CD4-positive, alpha-beta memory T cell (primary cell): ENCODE measurements at places on chromosomes 2 and 18.

GRCh38 chr2:231100990-231101389, 23.9 kb downstream of the HTR2B start:
- DNase-seq = no peak

DNA sequence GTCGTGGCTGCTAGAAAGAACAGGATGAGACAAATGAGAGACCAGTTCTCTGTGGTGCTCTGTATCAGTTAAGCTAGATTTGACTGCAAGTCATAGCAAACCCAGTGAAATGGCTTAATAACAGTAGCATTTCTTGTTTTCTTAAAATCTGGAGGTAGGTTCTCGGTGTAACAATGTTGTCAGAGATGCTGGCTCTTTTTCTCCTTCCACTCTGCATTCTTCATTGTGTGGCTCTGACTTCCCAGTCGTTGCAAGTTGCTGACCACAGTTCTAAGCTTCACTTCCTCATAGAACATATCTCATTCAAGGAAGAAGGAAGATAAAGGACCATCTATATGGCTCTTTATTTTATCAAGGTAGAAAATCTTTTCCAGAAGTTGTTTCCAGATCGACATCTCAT, 7.9 kb upstream of the CKAP2L start:
- no peak for DNase-seq

GRCh38 chr2:393711-394696, 106.1 kb upstream of the ALKAL2 start:
- peak; percentile 75 for DNase-seq

- no peak for DNase-seq
These were observed 66.0 kb upstream of the CCDC85A start for GRCh38 chr2:56117764-56118163.

DNA sequence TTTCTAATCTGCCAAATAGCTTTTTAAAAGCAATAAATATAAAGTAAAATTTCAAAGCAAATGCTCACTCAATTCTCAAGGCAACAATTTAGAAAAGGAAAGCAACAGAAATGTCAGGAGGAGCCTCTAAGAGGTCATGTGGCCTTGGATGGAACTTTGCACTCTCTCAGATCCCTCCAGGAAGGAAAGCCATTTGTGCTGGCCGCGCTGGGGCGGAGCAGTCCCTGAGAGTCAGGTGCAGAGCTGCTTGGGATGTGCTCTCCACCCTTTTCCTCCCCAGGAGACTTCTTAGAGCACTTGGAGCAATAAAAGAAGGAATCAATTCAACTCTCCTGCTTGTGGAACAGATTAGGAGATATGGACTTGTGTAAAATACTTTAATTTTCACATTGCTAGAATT, 379.8 kb upstream of the LINC00305 start:
- no peak for DNase-seq

GRCh38 chr2:20333738-20334137, 16.9 kb downstream of the PUM2 start:
- no peak for DNase-seq

- DNase-seq = no peak
These were observed 79.9 kb downstream of the ANTXR1 start for GRCh38 chr2:69092857-69093256.

GRCh38 chr2:121309801-121310200, 24.8 kb upstream of the TFCP2L1 start:
- DNase-seq = no peak

DNA sequence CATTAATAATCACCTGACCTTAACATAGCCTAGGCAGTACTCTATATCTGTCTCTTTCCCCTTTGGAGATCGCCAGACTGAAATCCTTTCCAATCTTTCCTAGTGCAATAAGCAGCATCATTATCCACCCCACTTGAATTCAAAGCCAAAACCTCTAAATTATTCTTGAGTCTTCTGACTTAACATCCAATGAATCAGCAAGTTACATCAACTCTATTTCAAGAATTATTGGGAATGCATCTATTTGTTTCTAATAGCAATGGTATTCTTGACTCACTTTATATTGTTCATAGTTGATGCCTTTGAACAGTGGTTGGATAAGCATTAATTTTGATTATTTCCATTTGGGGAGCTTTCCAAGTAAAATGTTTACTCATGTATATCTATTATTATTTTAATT, 144.8 kb downstream of the ZNF804A start:
- DNase-seq = no peak

- DNase-seq = no peak
These were observed 60.1 kb downstream of the KCNF1 start for GRCh38 chr2:10971888-10972260.

- no peak for DNase-seq
These were observed 45.4 kb upstream of the PTMA start for GRCh38 chr2:231662811-231663457.

GRCh38 chr2:221848286-221848685, 276.2 kb upstream of the EPHA4 start:
- no peak for DNase-seq

- no peak for DNase-seq
These were observed 48.3 kb upstream of the CAVIN2 start for GRCh38 chr2:191895195-191895594.

GRCh38 chr2:128474036-128474955, 155.6 kb upstream of the HS6ST1 start:
- DNase-seq = no peak

- no peak for DNase-seq
These were observed 146.2 kb upstream of the MSH6 start for GRCh38 chr2:47636596-47637264.

GRCh38 chr2:99618579-99619097, 128.8 kb upstream of the REV1 start:
- DNase-seq = no peak

DNA sequence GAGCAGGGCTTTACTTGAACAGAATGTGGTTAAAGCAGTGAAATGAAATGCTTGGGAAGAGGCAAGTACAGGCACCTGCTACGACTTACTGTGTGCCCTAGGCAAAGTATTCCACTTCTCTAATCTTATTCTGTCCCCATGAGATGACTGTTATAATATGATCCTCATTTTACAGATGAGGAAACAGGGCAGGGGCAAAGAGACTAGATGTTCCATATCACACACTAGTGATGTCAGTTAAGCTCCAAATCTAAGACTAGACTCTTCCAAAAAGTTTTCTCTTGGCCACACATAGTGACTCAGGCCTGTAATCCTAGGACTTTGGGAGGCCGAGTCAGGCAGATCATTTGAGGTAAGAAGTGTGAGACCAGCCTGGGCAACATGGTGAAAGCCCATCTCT, 235.0 kb downstream of the SETBP1 start:
- no peak for DNase-seq

DNA sequence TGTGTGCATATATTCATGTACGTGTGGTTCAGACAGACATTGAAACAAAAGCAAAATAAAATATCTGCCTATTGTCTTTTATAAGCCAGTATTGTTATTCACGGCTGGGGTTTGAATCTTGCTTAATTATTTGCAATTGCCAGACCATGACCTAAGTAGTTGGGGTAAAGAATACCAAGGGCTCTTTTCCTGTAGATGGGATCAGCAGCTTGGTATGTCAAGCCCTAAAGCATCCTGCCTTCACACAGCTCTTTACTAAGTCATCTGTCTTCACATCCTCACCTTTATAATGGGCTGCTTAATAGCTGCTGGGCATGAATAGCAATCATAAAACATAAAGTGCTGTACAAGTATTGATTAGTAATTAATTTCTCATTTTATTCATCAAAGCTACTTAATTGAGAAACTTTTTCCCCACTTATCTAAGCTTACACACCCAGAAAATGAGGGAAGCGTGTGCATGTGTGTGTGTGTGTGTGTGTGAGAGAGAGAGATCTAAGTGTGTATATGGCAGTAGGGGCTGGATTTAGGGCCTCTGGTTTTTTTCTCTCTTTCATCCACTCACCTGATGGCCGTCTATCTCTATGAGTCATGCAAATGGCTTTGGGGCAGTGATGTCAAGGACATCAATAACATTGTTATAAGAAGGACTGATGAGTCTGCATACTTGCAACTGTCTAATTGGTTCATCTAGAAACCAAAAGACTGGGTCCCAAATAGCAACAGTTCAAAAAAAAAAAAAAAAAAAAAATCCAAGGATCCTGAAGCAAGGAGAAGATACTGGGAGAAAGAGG, 244.1 kb upstream of the TNP1 start:
- DNase-seq = no peak

DNA sequence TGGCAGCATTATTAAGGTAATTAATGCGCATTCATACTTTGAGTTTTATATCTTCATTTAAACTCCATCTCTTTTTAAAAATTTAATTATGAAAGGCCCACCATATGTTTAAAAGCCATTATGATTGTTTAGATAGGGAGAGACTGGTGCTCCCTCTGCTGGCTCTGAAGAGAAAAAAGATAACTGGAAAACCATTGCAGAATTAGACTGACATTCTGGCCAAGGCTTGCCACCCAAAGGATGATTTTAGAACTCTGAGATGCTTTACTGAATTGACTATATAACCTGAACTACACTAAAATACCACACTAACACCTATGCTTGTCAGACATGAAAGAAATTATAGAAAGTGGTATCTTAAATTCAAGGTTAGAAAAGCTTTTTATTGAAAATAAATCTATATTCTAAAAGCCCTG, 127.6 kb upstream of the SPOPL start:
- DNase-seq = no peak

- no peak for DNase-seq
These were observed 72.5 kb upstream of the RGPD5 start for GRCh38 chr2:109721626-109722025.

- peak; percentile 41 for DNase-seq
These were observed 19.6 kb upstream of the RPIA start for GRCh38 chr2:88671786-88672427.

GRCh38 chr2:188977317-188977716, 3.1 kb downstream of the COL3A1 start:
- DNase-seq = no peak

DNA sequence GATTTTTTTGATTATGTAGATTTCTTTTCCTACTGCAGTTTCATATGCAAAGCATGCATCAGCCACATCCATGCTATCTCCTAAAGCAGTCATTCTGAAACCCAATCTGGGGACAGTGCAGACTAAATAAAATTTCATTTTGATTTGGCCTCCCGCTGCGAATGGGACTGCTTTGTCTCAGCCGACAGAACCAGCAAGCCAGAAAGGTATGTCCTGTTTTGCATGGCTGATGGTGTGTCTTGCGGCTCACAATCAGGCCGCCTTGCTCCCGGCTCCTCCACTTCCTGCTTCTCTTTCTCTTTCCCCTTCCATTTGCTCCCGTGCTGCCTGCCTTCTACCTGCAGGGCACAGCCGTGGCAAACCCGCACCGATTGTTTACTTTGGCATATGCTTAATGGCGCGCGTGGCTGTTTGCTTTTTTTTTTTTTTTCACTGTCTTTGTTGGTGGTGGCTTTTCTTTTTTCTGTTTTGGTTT, 419.6 kb upstream of the POU3F3 start:
- no peak for DNase-seq

- no peak for DNase-seq
These were observed 79.5 kb downstream of the EVA1A start for GRCh38 chr2:75480971-75481836.

DNA sequence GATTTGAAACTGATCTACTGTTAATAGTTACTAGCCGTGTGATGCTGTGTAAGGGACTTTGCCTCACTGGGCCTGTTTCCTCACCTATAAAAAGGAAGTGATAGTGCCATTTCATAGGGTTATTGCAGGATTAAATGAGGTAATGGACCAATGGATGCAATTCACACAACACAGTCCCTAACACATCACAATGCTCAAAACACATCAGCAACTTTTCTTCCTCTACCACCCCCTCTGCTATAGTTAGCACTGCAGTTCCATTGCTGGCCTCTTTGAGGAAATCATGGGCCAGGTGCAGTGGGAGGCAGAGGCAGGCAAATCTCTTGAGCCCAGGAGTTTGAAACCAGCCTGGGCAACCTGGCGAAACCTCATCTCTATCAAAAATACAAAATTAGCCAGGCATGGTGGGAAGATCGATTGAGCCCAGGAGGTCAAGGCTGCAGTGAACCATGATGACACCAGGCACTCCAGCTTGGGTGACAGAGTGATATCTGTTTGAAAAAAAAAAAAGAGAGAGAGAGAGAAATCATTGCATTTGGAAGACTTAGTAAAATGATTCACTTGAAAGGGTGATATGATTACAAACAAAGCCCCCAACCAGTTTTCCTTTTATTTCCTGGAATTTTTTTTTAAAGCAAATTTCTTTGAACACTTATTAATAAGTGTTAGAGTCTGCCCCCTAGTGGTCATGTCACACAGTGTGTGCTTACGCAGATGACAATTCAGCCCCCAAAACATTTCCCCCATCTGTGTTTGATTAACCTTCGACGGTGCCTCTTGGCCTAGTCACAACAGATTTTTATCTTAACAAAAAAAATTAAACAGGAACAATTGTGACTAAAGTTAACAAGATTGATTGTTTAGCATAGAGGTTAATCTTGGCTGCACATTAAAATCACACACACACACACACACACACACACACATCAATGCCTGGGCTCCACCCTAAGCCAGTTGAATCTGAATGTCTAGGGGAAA, 88.6 kb upstream of the BCL11A start:
- DNase-seq = peak; percentile 13

DNA sequence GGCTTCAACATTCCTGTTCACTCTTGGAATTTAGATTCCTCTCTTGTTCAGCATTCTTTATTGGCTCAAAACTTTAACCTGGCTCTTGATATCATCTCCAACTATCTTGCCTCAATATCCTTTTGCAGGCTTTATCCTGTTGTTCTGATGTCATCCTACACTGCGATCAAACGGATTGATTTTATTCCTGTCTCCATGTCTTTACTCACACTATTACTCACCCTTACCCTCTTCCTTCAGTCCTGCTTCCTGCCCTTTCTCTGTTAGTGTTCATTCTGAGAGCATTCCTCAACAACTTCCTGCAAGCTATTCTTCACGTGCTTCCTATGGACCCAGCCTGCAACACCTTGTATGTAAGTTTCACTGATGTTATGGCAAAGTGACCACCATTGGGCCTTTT, 264.7 kb downstream of the RNF152 start:
- DNase-seq = no peak

GRCh38 chr2:201798252-201798913, 8.0 kb upstream of the CDK15 start:
- DNase-seq = no peak

DNA sequence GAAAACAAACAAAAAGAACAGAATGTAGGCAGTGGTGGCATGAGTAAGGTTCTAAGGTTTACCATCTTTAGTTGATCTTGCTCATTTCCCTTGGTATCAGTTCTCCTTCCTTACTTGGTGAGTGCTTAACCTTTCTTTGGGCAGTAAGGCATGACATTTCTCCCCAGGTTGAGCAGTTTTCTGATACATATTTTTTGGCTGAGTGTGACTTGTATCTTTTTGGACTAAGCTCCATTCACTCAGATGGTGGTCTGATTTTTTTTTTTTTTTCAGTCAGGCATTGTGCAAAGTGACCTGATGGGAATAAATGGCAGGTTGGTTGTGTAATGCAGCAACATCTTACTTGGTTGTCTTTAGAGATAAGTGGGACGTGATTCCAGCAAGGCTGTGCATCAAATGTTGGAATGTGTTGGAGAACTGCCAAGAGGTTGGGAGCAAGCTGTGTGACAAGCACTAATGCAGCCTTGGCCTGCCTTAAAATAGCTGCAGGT, 15.1 kb downstream of the SPTBN1 start:
- no peak for DNase-seq

- no peak for DNase-seq
These were observed 8.4 kb downstream of the GRP start for GRCh38 chr18:59228351-59228750.
